Activated T-helper 2 cell treated with anti-CD3 and anti-CD28 coated beads, Interferon-gamma antibody, Interleukin-2, Interleukin-4, amounts not matched to agents 10 μg/mL and 5 μg/mL and 100 μg/mL, durations not matched to agents 14 hours and 24 hours and 36 hours (primary cell): ENCODE measurements at places on chromosomes 2 and 18. TPM values are rescaled to one million over a fixed set of nuclear protein-coding genes. Genes with fewer than 3 reads are reported as not detected.

GRCh38 chr18:28831908-28832307, 655.0 kb upstream of the CDH2 start:
- no peaks in the 10 kb centered on the region for H3K4me1 ChIP-seq
- H3K27me3 ChIP-seq = no peaks in the 10 kb centered on the region
- H3K4me3 ChIP-seq = no peak overlapping the region
- no peak overlapping the region for H3K27ac ChIP-seq
- no peak for DNase-seq

DNA sequence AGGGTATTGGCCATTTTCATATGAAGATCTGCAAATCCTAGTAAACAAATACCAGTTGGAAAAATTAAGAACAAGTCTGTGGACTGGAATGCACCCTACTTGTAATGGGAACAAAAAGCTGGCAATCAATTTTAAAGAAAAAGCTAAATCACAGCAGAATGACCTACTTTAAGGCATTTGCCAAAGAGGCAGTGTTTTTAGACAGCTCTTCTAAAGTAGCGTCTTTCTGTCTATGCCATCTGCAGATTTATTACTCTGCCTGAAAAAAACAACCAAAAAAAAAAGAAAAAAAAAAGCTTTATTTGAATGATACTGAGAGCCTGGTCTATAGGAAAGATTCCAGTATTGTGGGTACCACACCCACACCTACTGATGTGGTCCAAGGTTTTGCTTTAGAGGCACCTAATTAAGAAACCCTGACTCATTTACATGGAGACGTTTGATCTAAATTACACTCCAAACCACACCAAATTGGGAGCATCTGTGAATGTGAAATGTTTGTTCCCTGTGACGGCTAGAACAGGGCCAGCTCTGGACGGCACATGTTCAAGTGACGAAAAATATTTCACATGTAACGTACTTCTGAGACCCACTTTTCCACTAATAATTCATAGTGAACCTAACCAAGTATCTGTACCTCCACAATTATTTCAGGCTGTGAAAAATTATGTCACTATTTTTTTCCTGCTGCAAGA, 597.1 kb downstream of the ARHGAP15 start:
- peaks cover 10% of the 10 kb centered on the region for H3K36me3 ChIP-seq
- H3K4me1 ChIP-seq = peaks cover 20% of the 10 kb centered on the region
- no peaks in the 10 kb centered on the region for H3K27me3 ChIP-seq
- DNase-seq = no peak

GRCh38 chr2:96325041-96325883, at the start of gene ITPRIPL1:
Gene ITPRIPL1, plus strand, starts transcription at chr2:96325317. Its CDS starts 523 bp downstream, at chr2:96325840.
- peaks cover 49% of the 10 kb centered on the region for H3K4me1 ChIP-seq
- H3K36me3 ChIP-seq = peaks cover 46% of the 10 kb centered on the region
- peak within 1 kb of the TSS; percentile 95 for H3K27ac ChIP-seq
- no peaks in the 10 kb centered on the region for H3K27me3 ChIP-seq

DNA sequence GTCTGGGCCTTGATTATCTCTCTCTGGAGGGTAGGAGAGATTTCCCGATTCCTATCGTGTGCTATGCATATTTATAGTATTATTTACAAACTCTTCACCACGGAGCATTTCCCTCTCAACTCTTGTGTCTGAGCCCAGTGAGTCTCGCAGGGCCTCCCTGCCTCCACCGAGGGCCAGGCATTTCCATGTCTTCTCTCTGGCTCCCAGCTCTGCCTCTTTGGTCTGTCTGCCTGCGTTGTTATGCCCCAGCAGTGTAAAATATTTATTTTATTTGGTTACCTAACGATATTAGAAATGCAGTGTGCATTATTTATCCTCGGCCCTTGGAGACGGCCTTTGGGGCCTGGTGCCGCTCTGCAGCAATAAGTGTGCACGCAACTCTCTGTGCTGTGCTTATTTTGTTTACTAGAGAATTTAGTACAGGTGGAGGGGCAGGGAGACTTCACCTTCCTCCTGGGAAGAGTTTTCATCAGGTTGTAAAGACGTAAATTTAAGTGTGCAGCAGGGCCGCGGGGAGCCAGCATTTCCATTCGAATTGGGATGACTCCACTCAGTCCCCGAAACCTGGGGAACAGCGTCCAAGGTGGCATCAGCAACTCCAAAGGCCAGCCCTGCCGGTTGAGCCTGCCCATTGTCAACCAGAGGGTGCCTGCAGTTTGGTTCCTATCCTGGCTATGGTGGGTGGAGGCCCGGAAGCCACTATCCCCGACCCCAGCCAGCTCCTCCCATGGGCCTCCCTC, 100.2 kb downstream of the PTGR3 start:
- H3K4me1 ChIP-seq = no peaks in the 10 kb centered on the region
- H3K27me3 ChIP-seq = no peaks in the 10 kb centered on the region
- no peaks in the 10 kb centered on the region for H3K36me3 ChIP-seq
- H3K27ac ChIP-seq = no peak overlapping the region

DNA sequence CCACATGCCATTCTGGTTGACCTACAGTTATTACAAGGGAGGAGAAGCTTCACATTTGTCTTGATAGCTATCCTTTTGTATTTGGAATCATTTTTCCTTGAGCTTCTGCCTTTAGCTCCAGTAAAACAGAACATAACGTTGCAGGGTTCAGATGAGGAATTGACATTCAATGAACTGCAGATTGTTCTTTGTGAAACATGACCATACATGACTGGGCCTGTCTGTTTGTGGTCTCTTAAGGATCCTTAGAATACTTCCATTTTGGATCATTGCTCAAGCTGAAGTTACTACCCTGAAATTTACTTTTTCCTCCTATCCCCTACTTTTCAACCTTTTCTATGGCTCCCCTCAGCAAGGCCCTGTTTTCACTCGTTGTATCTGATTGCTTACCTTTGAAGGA, 1281.7 kb upstream of the CELF4 start:
- H3K27ac ChIP-seq = no peak overlapping the region
- no peaks in the 10 kb centered on the region for H3K27me3 ChIP-seq
- no peak for DNase-seq

DNA sequence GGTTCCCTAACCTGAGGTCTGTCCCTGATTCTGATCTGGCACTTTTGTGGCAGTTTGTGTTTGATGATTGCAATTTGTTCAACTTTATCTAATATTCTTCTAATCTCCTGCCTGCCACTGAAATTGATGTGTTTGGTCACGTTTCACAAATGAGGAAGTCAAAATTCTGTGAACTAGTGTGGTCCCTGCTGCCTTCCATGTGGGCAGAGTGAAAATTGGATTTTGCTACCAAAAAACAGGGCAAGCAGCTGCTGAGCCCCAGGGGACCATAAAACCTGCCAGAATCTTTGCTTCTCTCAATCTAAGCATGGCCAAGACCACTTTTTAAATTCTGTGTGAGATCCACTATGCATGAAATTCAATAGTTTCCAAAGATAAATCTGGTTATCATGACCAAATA, 195.5 kb upstream of the CYRIA start:
- H3K27me3 ChIP-seq = no peaks in the 10 kb centered on the region
- no peaks in the 10 kb centered on the region for H3K4me1 ChIP-seq
- no peak overlapping the region for H3K4me3 ChIP-seq
- DNase-seq = no peak
- no peak overlapping the region for H3K27ac ChIP-seq
- H3K36me3 ChIP-seq = no peaks in the 10 kb centered on the region

DNA sequence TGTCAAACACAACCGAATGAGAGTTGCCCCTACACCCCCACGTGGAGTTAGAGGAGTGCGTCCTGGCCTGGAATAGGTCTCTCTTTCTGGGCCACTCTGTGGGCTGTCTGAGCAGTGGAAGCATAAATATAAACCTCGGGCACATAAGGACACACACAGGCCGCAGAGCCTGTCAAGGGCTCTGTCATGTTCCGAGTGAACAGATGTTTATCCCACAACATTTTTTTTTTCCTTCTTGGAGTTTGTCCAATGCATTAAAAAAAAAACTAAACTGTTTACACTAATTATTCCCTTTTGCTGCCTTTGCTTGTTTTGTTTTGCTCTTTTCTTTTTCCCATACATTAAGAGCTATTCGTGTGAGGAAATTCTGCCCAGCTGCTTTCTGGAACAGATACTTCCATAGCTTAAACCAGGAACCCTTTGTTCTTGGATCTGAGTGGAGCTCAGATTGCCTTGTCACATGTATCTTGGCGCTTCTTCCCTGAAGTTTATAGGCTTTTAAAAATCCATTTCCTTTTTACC, 228.3 kb upstream of the FOSL2 start:
- H3K27ac ChIP-seq = no peak overlapping the region
- no peak overlapping the region for H3K4me3 ChIP-seq
- H3K36me3 ChIP-seq = peaks cover under 1% of the 10 kb centered on the region
- no peaks in the 10 kb centered on the region for H3K4me1 ChIP-seq
- DNase-seq = no peak
- H3K27me3 ChIP-seq = no peaks in the 10 kb centered on the region

The KCNIP3 gene
- 0.21 and 0.39 TPM in 2 replicates for total RNA-seq

The FAP gene
- total RNA-seq = not detected in 2 replicates

The PLEK gene
- total RNA-seq = 0.18 and 0.48 TPM in 2 replicates
